Neuronal stem cell (in vitro differentiated cells): ENCODE measurements at places on chromosomes 1 and 21.

DNA sequence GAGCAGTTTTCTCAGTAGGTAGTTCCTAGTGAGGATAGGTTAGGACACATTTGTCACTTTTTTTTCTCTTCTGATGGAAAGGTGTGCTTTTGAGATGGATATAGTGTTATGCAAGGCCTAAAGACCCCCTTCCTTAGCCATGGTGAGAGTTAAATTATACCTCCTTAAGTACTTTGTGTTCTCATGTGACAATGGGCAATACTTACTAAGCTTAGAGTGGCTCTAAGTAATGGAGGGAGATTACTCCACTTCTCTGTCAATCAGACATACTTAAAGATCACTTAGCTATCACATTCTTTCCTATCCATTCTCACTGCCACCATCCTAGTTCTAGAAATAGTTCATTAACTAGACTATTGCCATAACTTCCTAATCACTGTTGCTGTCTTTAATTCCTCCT is 265.6 kb downstream of the PBX1 start:
- DNase-seq: no peak

GRCh38 chr1:200905411-200906052 is 10.8 kb downstream of the INAVA start:
- no peak for DNase-seq

DNA sequence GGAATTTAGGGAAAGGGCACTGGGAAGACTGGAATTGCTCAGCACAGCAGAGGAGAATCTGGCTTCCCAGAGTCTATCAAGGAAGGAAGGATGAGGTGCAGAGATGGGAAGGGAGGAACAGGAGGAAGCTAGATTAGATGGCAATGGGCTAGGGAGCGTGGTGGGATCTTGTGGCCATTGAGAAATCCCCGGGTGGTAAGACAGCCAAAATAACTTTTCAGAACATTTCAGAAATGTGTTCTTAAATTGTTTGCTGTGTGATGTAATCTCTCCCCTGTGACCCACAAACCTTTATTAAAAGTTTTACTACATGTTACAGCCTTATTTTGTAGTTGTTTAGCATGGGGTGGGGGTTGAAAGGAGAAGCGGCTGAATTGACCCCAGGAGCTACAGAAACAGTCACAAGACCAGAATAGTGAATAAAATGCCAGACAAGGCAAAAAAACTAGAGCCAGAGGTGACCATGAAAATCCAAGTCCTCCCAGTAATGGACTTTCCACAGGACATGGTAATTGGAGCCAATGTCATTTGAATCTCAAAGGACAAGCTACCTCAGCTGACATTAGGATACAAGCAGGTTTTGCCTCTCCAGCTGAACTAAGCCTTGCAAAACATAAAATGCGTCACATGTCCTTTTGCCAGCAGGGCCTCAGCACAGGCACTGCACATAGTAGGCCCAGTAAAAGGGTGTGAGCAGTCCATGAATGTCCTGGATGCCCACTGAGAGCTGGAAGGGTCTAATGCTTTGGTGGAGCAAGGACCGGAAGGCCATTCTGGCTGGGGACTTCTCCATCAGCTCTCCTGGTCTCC is 980 bp upstream of the AHCYL1 start:
- no peak for DNase-seq

DNA sequence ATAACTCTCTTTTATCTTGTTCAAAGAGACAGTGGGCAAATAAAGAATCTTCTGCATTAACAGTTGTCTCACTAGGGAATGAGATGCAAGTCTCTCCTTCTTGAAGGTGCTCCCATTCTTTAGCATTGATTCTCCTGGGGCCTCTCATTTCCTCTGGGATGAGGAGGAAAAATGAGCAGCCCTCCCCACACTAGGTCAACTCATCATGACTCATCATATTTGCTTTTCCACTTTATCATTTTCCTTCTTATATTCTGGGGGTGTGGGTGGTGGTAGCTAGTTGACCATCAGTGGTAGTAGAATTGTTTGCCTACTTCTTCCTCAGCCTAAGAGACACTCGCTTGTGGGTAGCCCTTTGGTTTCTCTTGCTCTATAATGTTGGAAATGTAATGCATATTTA is 182.0 kb upstream of the C1orf87 start:
- DNase-seq: no peak

GRCh38 chr21:32070676-32071330 is 198.0 kb downstream of the HUNK start:
- no peak for DNase-seq

GRCh38 chr21:42818328-42818749 is 61.0 kb downstream of the WDR4 start:
- no peak for DNase-seq

GRCh38 chr1:207055386-207056001 is 2.4 kb downstream of the PFKFB2 start:
- no peak for DNase-seq

- no peak for DNase-seq
Observed at GRCh38 chr1:173253046-173253445, 45.9 kb upstream of the TNFSF4 start.

DNA sequence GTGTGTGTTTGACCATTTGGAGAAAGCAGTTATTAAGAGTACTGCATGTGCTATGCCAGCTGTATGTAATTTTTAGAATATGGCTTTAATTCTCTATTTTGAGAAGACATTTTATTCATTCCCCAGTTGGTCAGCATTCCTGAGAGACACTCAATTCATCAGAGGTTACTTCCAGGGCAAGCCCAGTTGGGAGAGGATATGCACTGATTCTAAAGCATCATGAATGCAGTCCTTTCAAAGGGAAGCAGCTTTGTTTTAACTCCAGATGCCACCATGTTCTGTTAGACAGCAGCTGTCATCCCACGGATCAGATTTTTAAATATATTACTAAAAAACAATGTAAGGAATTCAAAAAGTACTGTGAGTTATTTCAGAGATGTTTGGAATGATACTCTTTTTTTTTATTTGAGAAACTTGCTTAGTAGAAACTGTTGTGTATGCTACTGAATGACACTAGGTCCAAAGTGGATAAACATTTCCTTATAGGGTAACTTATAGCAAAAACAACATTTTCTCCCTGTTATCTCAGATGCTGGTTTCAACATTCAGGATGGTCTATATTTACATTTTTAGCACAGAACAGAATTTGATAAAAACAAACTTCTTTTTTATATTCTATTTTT is 149.5 kb upstream of the B3GALT2 start:
- DNase-seq: no peak

DNA sequence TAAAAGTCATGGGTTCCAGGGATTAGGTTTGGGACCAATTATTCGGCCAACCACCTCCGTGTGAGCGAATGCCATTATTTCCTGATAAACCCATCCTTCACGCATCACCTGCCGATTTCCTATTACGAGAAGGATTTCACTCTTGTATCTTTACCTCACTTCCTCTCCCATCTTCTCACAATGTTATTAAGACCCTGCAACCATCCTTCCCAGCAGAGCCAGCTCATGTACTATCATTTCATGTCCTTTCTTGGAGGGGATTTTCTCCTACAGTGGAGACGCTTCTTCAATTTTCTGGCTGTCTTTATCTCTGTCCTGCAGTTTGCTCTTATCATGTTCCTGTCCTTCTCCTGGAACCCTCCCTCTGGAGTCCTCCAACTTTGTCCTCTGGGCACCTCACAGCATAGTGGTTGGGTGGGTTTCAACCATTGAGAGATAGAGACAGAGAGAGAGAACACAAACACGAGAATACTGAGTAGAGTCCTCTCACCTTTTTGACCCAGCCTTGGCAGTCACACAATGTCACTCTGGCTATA is 192.2 kb downstream of the DYRK1A start:
- DNase-seq: no peak

- no peak for DNase-seq
Observed at GRCh38 chr1:93661829-93662474, 19.7 kb downstream of the BCAR3 start.

DNA sequence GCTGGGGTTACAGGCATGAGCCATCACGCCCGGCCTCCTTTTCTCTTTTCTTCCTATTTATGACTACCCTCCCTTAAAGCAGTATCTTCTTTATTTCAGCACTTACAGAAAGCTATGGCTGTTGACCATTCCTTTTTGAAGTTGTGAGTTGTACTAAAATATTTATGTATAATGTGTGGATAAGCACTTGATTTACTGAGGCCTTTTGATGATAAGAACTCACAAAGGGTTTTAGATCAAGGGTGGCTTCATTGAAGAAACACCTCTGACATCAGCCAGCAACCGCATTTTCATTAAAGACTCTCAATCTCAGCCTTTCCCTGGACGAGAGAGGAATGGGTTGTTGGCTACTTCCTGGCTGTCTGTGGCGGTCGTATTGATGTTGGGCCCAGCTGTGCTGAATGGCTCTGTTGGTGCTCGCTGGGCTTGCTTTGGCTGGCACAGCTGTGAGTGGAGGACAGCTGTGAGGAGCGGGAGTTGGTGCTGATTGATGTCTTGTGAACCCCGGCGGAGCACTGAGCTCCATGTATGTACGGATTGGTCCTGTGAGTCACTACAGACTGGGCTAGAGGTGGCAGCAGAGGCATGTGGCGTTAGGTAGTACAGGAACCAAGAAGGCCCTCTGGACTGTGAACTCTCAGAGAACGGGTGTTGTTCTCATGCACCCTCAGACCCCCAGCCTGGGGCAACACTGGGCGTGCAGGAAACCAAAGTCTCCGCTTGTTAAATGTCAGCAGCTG is 208.8 kb downstream of the KIF26B start:
- no peak for DNase-seq

- no peak for DNase-seq
Observed at GRCh38 chr1:27538793-27539192, 48.8 kb upstream of the WASF2 start.

DNA sequence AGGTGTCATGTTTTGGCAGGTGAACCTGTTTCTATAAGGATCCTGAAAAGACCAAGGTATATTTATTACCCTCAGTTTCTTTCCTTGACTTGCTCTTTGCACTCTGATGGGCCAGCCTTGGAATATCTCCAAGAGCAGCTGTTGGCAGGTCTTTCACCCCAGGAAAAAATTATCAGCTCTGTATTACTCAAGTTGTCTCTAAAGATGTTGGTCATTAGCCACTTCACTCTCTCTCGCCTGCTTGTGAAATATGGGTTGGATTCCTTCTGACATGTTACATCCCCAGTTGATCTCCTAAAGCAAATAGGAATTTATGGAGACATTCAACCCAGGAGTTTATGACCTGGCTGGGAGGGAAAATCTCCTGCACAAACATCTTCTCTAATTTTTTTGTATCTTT is 85.9 kb downstream of the KCNJ15 start:
- no peak for DNase-seq
